ENCODE measurements at places on chromosomes 11 and 22.

DNA sequence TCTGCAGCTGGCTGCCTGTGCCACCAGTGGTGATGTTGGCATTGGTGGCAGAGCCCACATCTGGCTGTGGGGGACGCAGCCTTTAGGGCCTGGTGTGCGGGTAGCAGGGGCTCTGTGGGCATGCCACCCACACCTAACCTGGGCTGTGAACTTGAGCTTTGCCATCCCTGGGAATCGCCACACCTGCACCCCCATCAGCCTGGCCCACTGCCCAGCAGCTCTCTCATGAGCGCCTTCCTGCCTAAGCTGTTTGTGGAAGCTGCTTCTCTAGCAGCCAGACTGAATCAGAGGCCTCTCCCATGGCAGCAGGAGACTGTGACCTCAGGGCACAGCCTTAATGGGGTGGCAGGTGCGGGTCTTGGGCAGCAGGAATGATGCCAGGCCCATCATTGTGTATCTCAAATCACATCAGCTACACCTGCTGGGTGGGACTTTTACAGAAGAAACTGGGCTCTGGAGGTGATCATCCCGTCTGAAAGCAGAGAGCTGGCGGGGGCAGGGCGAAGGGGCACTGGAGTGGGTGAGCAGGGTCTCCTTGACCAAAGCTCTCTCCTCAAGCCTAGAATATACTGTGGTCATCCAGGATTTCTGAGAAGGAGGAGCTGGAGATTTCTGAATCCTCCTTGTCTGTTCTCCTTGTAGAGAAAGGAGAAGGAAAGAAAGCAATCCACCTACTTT is 17.8 kb upstream of the CARS1 start:
- no peak for DNase-seq

- DNase-seq = peak; percentile 77
Observed at GRCh38 chr11:59186130-59186594, 14.2 kb downstream of the DTX4 start.

- DNase-seq = peak; percentile 75
Observed at GRCh38 chr11:2301631-2302305, at the start of the genes C11orf21 and TSPAN32. Gene C11orf21, minus strand, starts transcription at chr11:2301918. Its CDS starts 110 bp downstream, at chr11:2301808. Gene TSPAN32, plus strand, starts transcription at chr11:2302013. Its CDS starts 137 bp downstream, at chr11:2302150.

DNA sequence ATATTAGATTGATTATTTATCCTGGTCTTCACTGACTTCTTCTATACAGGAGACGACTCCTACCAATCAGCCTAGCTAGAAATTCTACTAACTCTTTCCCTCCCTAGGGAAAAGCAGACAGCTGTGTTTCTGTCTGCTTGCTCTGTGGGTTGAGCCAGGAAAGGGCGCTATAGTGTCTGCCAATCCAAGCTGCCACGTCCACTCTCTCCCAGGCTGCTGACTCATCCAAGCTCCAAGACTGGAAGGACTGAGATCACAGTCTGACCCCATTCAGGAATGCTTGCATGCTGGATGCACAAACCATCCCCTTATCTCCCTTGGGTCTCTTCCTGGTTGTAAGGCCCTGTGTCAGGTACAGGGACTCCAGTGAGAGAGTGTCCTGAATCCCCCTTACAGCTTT is 955.6 kb downstream of the OPCML start:
- DNase-seq = no peak

GRCh38 chr11:31879681-31880080 is 68.6 kb upstream of the PAX6 start:
- no peak for DNase-seq

DNA sequence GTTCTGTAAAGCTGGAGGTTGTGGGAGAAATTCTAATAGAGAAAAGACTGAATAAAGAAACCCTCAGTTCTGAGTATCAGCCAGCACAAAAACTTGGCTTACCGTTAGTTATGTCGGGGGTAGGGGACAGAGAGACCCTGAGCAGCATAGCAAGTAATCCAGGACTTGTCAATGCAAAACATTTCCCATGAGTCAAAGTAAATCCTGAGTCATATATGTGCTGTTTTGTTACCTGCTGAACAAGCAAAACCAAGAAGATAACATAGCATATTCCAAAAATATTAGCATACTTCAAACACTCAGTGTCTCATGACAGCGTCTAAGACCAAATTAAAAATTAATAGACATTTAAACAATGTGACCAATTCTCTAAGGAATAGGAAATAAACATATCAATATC is 75.1 kb upstream of the LUZP2 start:
- no peak for DNase-seq

DNA sequence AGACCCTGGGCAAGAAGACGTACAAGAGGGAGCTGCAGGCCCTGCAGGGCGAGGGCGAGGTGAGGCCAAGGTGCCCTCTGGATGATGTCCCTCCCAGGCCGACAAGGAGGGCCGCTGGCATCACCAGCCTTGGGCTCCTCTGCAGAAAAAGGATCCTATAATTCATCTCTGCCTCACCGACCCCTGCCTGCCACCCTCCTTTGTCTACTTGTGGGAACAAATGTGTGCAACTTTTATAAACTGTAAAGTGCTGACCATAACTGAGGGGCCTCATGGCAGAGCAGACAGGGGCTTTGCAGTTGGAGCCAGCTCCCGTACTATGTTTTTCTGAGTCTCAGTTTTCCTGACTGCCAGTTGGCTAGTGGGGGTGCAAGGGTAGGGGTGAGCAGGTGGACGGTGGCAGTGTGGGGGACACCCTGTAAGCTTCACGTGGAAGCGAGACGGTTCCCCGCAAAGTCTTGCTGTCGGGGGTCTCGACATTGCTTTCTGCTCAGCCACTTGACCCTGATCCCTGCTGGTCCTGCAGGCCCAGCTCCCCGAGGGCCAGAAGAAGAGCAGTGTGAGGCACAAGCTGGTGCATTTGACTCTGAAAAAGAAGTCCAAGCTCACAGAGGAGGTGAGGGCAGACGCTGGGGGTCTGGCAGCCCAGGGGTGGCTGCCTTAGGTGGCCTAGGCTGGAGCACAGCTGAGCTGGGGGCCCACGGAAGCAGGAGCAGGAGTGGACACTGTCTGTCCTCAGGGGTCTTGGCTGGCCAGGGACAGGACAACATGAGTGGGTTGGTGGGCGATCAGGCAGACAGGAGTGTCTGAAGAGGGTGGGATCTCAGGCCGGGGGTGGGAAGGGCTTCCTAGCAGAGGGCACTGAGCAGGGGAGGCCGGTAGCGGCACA is 54.7 kb downstream of the MYO7A start:
- no peak for DNase-seq

DNA sequence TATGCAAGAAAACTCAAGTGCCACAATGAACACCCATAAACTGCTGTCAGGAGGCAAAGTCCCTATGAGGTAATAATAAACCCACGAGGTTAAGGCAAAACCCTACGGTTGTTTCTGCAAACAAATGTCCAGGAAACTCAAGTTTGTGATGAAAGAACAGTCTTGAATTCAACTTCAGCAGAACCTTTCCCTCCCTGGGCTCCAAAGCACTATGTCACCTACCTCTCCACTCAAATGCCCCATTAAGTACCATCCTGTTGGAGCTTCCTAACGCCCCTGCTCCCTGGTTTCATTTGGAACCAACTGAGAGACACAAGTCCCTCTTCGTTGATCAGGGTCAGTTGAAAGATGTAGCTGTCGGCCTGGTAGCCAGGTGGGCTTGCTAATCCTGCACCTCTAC is 2.6 kb upstream of the C11orf91 start:
- DNase-seq = no peak

DNA sequence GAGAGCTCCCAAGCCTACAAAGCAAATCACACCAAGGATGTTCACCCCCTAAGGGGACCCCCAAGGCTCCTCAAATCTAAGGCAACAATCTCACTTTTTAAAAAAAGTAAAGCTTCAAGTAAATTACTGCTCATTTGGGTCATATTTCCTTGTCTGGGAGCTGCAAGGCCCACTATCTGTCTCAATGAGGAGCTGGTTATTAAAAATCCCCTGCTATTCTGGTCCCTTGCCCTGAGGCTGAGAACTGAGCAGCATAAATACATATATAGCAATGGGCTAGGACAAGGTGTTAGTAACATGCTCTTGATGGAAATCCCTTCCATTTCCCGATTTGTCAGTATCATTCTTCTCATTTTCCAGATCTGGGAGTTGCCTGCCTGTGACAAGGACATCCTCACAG is 119.2 kb downstream of the ETS1 start:
- no peak for DNase-seq

- no peak for DNase-seq
Observed at GRCh38 chr11:72139500-72139899, 4.0 kb downstream of the FOLR3 start.

DNA sequence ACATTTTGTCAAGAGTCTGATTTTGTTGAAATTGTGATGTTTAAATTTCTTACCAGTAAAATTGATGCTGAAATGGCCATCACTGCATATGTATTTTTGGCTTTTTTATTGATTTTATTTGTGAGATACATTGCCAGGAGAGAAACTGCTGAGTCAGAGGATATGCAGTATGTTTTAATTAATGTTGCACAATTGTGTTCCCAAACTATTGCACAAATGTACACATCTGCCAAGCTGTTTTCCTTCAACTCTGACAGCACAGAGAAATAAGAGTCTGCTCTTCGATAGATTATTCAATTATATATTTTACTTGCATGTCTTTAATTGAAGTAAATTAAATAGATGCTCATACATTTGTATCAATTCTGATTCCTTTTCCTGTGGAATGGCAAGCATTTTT is 640.2 kb upstream of the LUZP2 start:
- no peak for DNase-seq

- DNase-seq = no peak
Observed at GRCh38 chr11:34826384-34826726, 89.8 kb downstream of the APIP start.

GRCh38 chr11:76234021-76234415 is 27.7 kb upstream of the WNT11 start:
- DNase-seq = no peak

- no peak for DNase-seq
Observed at GRCh38 chr11:12249590-12250260, 127.6 kb upstream of the PARVA start.

- no peak for DNase-seq
Observed at GRCh38 chr11:117107701-117108590, 9.7 kb upstream of the SIK3 start.

- DNase-seq = no peak
Observed at GRCh38 chr11:16404781-16405285, 48.5 kb upstream of the SOX6 start.

- no peak for DNase-seq
Observed at GRCh38 chr11:33633251-33634003, 67.2 kb downstream of the C11orf91 start.

DNA sequence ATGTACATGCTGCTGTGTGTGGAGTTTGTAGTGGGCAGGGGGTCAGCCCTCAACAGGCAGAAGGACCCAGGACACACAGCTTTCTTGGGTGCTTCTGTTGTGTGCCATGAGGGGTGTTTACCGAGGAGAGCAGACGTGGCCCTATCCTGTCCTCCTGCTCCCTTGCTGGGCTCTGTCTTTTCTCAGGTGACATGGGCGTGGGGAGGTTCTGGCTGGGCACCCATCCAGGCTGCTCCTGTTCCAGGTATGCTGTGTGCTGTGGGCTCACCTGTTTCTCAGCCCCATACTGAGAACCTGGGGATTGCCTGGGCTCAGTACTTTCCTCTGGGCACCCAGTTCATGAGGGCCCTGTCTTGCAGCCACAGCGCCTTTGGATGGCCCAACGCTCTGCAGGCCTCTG is 23.3 kb downstream of the MICALL1 start:
- DNase-seq = no peak

DNA sequence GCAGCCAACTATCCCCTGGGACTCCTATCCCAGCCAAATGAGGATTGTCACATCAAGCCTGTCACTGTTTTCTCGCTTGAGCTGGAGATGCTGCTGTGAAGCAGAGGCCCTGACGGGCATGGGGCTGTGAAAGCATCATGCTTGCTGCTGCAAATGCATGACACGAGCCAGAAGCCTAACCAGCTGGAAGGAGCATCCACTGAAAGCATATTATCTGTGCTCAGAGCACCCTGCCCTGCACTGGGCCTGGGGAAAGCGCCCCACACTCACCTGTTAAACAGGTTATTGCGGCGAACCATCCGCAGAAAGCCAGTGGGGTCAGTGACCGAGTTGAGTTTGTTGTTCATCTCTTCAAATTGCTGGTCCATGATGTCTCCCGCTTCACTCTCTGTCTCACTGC is 110.9 kb upstream of the PITPNB start:
- DNase-seq = no peak

DNA sequence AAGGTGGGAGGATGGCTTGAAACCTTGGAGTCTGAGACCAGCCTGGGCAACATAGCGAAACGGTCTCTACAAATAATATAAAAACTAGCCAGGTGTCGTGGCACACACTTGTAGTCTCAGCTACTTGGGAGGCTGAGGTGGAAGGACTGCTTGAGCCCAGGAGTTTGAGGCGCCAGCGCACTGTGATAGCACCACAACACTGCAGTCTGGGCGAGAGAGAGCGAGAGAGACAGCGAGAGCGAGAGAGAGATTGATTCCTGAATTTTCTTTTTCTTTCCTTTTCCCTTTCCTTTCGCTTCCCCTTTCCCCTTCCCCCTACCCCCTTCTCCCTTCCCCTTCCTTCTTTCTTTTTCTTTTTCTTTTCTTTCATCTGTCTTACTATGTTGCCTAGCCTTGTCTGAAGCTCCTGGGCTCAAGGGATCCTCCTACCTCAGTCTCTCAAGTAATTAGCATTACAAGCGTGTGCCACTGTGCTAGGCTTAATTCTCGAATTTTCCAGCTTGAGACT is 162.4 kb upstream of the ZBED5 start:
- no peak for DNase-seq

- DNase-seq = no peak
Observed at GRCh38 chr11:5504403-5504921, 5.3 kb downstream of the UBQLN3 start.

DNA sequence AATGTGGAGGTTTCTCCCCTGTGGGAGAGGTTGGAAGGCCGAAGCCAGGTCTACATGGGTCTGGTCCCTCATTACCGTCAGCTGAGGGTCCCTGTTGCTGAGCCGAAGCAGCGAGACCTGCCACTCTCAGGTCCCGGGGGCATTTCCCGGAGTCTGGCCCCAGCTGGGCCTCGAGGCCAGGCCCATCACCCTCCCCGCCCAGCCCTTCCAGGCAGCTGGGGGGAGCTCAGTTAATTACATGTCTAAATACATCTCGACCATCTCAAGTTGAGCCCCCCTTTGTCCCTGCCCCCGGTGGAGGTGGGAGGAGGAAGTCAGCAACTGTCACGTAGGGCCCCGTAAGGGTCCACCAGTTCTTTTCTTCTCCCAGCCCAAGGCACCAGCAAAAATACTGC is 3.6 kb downstream of the CDKN1C start:
- DNase-seq = no peak

DNA sequence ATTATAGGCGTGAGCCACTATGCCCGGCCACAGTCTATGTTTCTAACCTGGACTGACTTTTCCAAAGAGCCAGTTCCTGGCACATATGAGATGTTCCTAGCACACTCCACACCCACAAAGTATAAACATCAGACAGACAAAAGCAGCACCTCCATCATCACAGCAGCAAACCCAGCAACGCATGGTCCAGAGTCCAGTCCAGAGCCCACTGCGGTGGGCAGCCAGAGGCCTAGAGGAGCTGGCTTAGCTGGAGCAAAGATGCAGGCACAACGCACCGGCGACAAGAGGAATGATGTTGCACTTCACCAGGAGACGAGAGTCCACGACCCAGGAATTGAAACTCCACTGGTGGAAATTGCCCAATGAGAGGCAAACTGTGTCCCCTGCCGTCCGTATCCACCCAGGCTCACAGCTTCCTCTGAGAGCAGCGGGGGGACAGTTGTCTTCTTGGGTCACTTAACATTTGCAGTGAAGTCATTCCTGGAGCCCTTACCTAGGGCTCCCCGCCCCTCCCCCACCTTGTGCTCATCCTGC is 36.6 kb downstream of the RPS6KA4 start:
- no peak for DNase-seq

GRCh38 chr11:10026514-10026913 is 267.5 kb downstream of the SBF2 start:
- DNase-seq = no peak
